ENCODE measurements at places on chromosomes 6 and 20. TPM values are rescaled to one million over a fixed set of nuclear protein-coding genes. Genes with fewer than 3 reads are reported as not detected.

The OR12D3 gene
- total RNA-seq = not detected

The FRS3 gene
- total RNA-seq = 6.7 TPM

The HAO1 gene
- not detected for total RNA-seq

The WFDC10B gene
- not detected for total RNA-seq

The CNR1 gene
- total RNA-seq = 327 TPM

The RAET1E gene
- total RNA-seq = not detected
